ENCODE measurements at places on chromosomes 4 and X. TPM values are rescaled to one million over a fixed set of nuclear protein-coding genes. Genes with fewer than 3 reads are reported as not detected.

Gene DMP1
- total RNA-seq, result not detected

Gene ENPP6
- not detected for total RNA-seq

Gene MAP7D2
- 0.04 TPM for total RNA-seq

Gene ARHGAP4
- 26.5 TPM for total RNA-seq

Gene NUP62CL
- 0.20 TPM for total RNA-seq

Gene NOX1
- total RNA-seq, result not detected

Gene CD40LG
- total RNA-seq, result not detected

Gene SYN1
- total RNA-seq, result not detected

Gene MAGEA6
- not detected for total RNA-seq

Gene CFP
- total RNA-seq, result 0.13 TPM

Gene MAGEE1
- total RNA-seq, result 0.56 TPM

Gene IL9R
- total RNA-seq, result 0.07 TPM

Gene TMPRSS11F
- total RNA-seq, result not detected

Gene F9
- total RNA-seq, result not detected

Gene HSFX2
- total RNA-seq, result 0.21 TPM

Gene SLITRK2
- not detected for total RNA-seq

Gene RRAGB
- 13.6 TPM for total RNA-seq

Gene FATE1
- total RNA-seq, result not detected

Gene HSD17B10
- 71.6 TPM for total RNA-seq

Gene BMX
- 209 TPM for total RNA-seq

Gene CT45A10
- total RNA-seq, result not detected

Gene AKAP4
- total RNA-seq, result not detected

Gene MAGEC3
- not detected for total RNA-seq

Gene GLOD5
- not detected for total RNA-seq

Gene ERVMER34-1
- not detected for total RNA-seq

Gene GAGE12E
- total RNA-seq, result not detected

Gene TMEM184C
- 54.2 TPM for total RNA-seq

Gene HPSE
- 30.7 TPM for total RNA-seq

Gene G6PD
- 73.6 TPM for total RNA-seq

Measured in pulmonary artery endothelial cell (primary cell).